ENCODE measurements at places on chromosomes 2 and 18.

DNA sequence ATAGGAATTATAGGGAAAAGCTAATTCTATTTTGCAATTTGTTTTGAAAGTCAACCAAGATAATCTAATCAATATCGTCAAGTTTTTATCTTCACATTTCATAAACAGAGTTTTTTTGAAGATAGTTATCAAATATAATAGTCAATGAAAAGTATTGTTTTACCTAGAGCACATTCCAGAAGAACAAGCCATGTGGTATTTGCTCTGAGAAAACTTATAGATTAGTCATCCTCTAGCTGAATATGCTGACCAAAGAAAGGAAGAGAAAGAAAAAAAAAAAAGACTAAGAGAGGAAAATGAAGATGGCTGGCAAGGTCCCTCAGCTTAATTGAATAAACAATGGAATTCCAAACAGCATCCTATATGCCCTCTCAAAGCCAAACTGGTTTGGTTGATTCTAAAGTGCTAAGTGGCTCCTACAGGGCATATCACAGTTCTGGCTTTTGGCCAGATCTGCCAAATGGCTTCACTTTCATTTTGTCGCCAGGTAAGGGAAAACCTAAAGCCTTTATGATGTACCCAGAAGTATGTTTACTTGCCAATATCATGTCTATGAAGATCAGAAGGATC is 132.6 kb downstream of the VWC2L start:
- no peak for DNase-seq

DNA sequence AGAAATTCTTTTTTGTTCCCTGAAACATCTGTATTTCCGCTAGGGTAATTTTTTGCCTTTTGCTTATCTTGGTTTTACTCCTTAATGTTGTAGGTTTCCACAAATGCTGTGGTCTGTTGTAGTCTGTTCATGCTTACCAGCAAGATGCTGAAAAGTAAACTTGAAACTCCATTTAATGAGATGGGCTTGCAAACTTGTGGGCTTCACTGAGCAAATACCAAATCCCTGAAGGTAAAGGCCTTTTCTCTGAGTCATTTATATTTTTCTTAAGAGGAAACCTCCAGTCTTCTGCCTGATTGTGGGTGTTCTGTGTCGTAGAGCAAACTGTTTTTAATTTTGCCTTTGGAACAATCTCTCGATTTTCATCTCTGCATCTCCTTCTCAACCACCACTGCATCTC is 9.3 kb downstream of the SP140 start:
- no peak for DNase-seq

GRCh38 chr2:226995625-226996041 is 159.8 kb downstream of the RHBDD1 start:
- DNase-seq: no peak

GRCh38 chr2:96123936-96124335 is 7.6 kb upstream of the ADRA2B start:
- no peak for DNase-seq

GRCh38 chr2:447902-448665 is 160.2 kb upstream of the ALKAL2 start:
- DNase-seq: no peak

DNA sequence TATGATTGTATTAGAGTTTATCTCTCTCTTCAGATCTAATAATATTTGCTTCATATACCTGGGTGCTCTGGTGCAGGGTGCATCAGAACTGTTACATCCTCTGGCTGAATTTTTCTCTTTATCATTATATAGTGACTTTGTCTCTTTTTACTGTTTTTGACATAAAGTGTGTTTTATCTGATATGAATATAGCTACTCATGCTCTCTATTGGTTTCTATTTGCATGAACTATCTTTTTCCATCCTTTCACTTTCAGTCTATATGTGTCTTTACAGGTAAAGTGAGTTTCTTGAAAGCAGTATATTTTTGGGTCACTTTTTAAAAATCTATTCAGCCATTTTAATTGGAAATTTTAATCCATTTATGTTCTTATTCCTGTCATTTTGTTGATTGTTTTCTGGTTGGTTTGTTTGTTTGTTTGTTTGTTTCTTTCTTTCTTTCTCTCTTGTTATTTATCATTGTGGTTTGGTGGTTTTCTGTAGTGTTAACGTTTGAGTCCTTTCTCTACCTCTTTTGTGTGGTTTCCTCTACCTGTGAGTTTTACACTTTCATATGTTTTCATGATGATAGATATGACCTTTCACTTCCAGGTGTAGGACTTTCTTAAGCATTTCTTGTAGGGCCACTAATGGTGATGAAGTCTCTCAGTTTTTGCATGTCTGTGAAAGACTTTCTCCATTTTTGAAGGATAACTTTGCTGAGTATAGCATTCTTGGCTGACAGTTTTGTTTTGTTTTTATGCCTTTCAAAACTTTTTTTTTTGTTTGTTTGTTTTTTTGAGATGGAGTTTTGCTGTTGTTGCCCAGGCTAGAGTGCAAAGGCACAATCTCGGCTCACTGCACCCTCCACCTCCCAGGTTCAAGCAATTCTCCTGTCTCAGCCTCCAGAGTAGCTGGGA is 54.9 kb downstream of the CCNT2 start:
- no peak for DNase-seq

GRCh38 chr2:127166231-127166860 is 53.8 kb downstream of the CYP27C1 start:
- DNase-seq: no peak

GRCh38 chr18:78692105-78692504 is 287.5 kb upstream of the SALL3 start:
- DNase-seq: no peak

DNA sequence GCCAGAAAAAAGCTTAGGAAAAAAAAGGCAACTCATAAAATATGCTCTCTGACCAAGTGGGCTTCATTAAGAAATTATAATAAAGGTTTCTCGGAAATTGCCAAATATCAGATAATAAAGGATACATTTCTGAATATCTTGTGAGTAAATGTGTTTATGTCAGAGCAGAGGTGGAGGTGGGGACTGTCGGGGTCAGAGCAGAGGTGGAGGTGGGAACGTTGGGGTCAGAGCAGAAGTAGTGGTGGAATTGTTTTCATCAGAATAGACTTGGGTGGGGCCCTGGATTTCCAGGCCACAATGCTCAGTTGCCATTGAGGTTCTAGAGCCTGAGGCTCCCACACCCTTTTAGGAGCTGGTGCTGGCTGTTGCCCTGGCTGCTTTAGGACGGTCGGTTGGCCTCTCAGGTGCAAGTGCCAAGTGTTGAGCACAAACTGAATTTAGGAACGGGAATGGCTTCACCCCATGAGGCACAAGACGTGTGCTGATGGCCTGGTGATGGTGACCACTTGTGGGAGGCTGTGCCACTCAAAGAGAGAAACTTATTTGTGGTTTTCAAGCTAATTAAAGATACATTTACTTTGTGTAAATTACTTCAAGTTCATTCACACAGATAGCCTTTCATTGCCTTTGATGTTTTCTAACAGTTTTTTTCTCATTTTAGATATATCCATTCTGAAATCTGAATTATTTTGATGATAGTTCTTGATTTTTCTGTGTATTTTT is 131.5 kb downstream of the ATP9B start:
- DNase-seq: no peak

- peak; percentile 37 for DNase-seq
These were observed 20.9 kb upstream of the DNMT3A start for GRCh38 chr2:25362434-25363145.
